A549 treated with CpdA at 1 μM for 4 hours (cell line): ENCODE measurements at places on chromosomes 3 and 15. TPM values are rescaled to one million over a fixed set of nuclear protein-coding genes. Genes with fewer than 3 reads are reported as not detected.

The OR5K2 gene
- not detected in 5 replicates for total RNA-seq

The UBA5 gene
- total RNA-seq = 24.6 to 30.9 TPM (median 26.5 TPM) in 5 replicates

The KIF15 gene
- 6.9 to 14.1 TPM (median 9.9 TPM) in 5 replicates for total RNA-seq

The ZNF501 gene
- total RNA-seq = not detected in 5 replicates

The ACKR2 gene
- 0.07 TPM in 1 of 5 replicates, not detected in the others for total RNA-seq

The GCSAM gene
- not detected in 5 replicates for total RNA-seq

The CCDC12 gene
- total RNA-seq = 51.7 to 95.4 TPM (median 52.6 TPM) in 5 replicates

The SLC12A1 gene
- total RNA-seq = not detected in 5 replicates

The REC114 gene
- total RNA-seq = not detected in 5 replicates

The SCN11A gene
- not detected in 5 replicates for total RNA-seq

The EAF1 gene
- total RNA-seq = 13.3 to 18.1 TPM (median 15.1 TPM) in 5 replicates

The SCG3 gene
- 0.05 TPM in 1 of 5 replicates, not detected in the others for total RNA-seq

The NDUFAF3 gene
- total RNA-seq = 50.1 to 90.6 TPM (median 82.5 TPM) in 5 replicates

The ZNF619 gene
- 1.3 to 1.9 TPM (median 1.8 TPM) in 5 replicates for total RNA-seq

The XCR1 gene
- not detected in 5 replicates for total RNA-seq

The PEX5L gene
- not detected in 5 replicates for total RNA-seq

The LTK gene
- total RNA-seq = 0.06 to 0.16 TPM (median 0.10 TPM) in 4 of 5 replicates, not detected in the other

The TGM4 gene
- total RNA-seq = 0.02 to 0.08 TPM (median 0.06 TPM) in 4 of 5 replicates, not detected in the other

The TMEM108 gene
- not detected in 5 replicates for total RNA-seq

The CHRFAM7A gene
- 3.8 to 7.0 TPM (median 5.1 TPM) in 5 replicates for total RNA-seq

The RBP2 gene
- not detected in 5 replicates for total RNA-seq

The COL7A1 gene
- total RNA-seq = 152 to 242 TPM (median 215 TPM) in 5 replicates

The PIERCE2 gene
- 3.0 to 5.4 TPM (median 3.8 TPM) in 5 replicates for total RNA-seq

The SERPINI2 gene
- total RNA-seq = not detected in 5 replicates

The OR5H6 gene
- total RNA-seq = not detected in 5 replicates

The GOLGA8K gene
- total RNA-seq = 0.29 to 0.96 TPM (median 0.73 TPM) in 5 replicates

The SLCO2A1 gene
- total RNA-seq = 0.02 to 0.07 TPM in 2 of 5 replicates, not detected in the others

The PIGB gene
- 12.6 to 17.0 TPM (median 13.2 TPM) in 5 replicates for total RNA-seq

The LRRC3B gene
- total RNA-seq = not detected in 5 replicates

The TTC14 gene
- total RNA-seq = 13.4 to 17.0 TPM (median 15.1 TPM) in 5 replicates

The GABRA5 gene
- total RNA-seq = 81.1 to 122 TPM (median 106 TPM) in 5 replicates

The ALDH1A2 gene
- total RNA-seq = 0.19 to 0.75 TPM (median 0.51 TPM) in 3 of 5 replicates, not detected in the others

The FBXO40 gene
- total RNA-seq = not detected in 5 replicates

The SRGAP3 gene
- total RNA-seq = 0.62 to 0.89 TPM (median 0.71 TPM) in 5 replicates

The SLC28A2 gene
- not detected in 5 replicates for total RNA-seq

The GOLGB1 gene
- 15.4 to 20.6 TPM (median 17.3 TPM) in 5 replicates for total RNA-seq

The ZNF639 gene
- 18.5 to 22.8 TPM (median 22.4 TPM) in 5 replicates for total RNA-seq

The C15orf39 gene
- 25.0 to 31.7 TPM (median 30.1 TPM) in 5 replicates for total RNA-seq

The CDC25A gene
- total RNA-seq = 9.1 to 11.3 TPM (median 9.8 TPM) in 5 replicates

The CHDH gene
- total RNA-seq = 2.3 to 3.5 TPM (median 2.7 TPM) in 5 replicates

The TICRR gene
- total RNA-seq = 12.8 to 15.7 TPM (median 14.9 TPM) in 5 replicates

The SCAANT1 gene
- total RNA-seq = 0.48 TPM in 1 of 5 replicates, not detected in the others

The FBXL2 gene
- total RNA-seq = 6.0 to 8.5 TPM (median 7.2 TPM) in 5 replicates

The PTPRG gene
- 1.9 to 2.7 TPM (median 2.6 TPM) in 5 replicates for total RNA-seq

The MUC4 gene
- total RNA-seq = not detected in 5 replicates

The PRR20G gene
- 0.05 to 0.21 TPM (median 0.13 TPM) in 4 of 5 replicates, not detected in the other for total RNA-seq

The GUCA1C gene
- not detected in 5 replicates for total RNA-seq

The MFSD1 gene
- total RNA-seq = 42.6 to 56.1 TPM (median 51.1 TPM) in 5 replicates

The SUSD5 gene
- 3.2 to 4.3 TPM (median 3.5 TPM) in 5 replicates for total RNA-seq

The SNTN gene
- not detected in 5 replicates for total RNA-seq

The CPNE9 gene
- 0.13 to 0.41 TPM (median 0.23 TPM) in 4 of 5 replicates, not detected in the other for total RNA-seq

The HTR3D gene
- not detected in 5 replicates for total RNA-seq

The CFAP100 gene
- total RNA-seq = not detected in 5 replicates
